Substantia nigra (tissue), 51 donors: ENCODE measurements at places on chromosomes 3 and 15.

GRCh38 chr15:88909956-88910831 lies 3.0 kb downstream of the MFGE8 start:
- DNase-seq: no peak

GRCh38 chr15:96538491-96538890 lies 208.0 kb downstream of the NR2F2 start:
- DNase-seq: no peak

DNA sequence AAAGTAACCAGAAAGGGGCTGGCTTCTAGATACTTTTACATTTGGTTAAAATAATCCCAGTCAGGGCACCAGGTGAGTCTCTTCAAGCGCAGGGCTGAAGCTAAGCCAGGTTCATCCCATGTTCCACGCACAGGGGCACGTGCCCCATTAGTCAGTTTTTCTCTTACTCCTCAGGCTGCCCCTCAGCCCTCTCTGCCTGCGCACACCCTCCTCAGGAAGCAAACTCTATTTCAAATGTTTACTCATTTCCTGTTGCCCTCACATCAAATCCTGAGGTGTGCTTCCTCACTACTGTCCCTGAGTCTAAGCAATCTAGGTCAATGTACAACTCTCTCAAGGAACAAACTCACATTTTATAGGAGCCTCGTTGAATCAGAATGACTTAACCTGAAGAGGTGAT lies 48.5 kb downstream of the THBS1 start:
- no peak for DNase-seq

DNA sequence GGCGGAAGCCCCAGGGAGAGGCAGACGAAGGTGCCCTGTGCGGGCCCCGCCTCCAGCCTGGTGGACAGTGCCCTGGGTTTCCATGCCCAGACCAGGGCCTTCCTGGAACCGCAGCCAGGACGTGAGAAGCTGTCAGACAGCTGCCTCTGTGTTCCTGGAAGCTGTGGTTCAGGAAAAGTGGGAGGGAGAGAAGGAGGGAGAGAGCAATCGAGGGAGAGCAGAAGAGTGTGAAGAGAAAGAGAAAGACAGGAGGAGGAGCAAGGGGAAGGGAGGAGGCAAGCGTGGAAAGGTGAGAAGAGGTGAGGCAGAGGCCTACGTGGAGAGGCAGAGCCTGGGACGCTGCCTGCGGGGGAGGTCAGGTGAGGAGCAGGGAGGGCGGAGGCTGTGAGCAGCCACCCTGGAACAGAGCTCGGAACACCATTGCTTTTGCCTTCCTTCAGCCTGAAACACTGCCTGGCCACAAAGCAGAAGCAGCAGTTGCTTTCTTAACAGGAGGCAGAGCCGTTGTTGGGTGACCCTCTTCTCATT lies 18.6 kb downstream of the ZDHHC19 start:
- no peak for DNase-seq

DNA sequence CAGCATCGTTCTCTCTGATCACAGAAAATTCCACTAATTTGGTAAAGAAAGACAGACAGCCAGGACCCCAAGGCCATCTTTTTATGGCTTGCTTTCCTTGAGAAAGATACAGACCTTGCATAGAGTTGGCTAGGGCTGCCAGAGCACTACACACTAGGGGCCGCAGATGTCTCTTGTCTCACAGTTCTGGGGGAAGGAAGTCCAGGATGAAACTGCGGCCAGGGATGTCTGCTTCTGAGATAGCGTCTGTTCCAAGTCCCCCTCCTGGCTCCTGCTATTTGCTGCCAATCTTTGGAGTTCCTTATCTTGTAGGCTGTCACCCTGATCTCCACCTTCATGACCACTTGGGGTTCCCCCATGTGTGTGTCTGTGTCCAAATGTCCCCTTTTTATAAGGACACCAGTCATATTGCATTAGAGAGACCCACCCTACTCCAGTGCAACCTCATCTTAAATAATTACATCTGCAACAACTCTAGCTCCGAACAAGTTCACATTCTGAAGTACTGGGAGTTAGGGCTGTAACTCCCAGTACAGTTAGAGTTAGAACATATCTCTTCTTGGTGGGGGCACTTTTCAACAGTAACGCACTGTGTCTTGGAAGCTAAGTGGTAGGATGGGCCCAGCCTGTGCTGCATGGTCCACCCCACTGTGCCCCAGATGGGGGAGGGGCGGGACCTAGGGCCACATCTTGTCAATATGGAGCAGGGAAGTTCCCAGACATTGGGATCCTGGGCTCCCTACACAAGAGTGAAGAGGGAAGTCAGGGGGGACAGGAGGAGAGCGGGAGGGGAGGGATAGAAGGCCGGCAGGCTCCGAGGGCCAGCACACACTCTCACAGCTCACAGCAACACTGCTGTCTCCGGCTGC lies 42.2 kb downstream of the KLF15 start:
- no peak for DNase-seq

- no peak for DNase-seq
These were observed 115.0 kb downstream of the ALDH1A2 start for GRCh38 chr15:57950381-57950946.

- no peak for DNase-seq
These were observed 117.4 kb upstream of the ZBED2 start for GRCh38 chr3:111712294-111713167.

- no peak for DNase-seq
These were observed 85.0 kb upstream of the PLXNA1 start for GRCh38 chr3:126897943-126898342.

- DNase-seq: no peak
These were observed 84.7 kb upstream of the LMCD1 start for GRCh38 chr3:8416965-8417364.

- DNase-seq: no peak
These were observed 32.7 kb downstream of the RARB start for GRCh38 chr3:25460751-25461150.

GRCh38 chr3:182989566-182989965 lies 9.2 kb upstream of the DCUN1D1 start:
- no peak for DNase-seq

DNA sequence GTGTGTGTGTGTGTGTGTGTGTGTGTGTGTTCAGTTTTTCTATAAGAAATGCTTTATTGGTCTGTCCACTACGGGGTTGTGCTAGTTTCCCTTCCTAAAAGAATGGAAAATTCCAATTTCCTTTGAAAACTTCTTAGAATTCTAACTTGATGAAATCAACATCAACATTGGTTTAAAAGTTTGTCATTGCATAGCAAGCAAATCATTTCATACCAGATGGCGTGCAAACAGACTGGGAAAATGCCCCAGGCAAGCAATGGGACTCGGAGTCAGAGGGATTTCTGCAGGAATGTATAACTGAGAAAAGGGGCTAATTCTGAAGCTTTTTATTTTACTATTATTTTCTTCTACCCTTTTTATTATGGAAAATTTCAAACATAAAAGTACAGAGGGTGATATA lies 13.1 kb upstream of the DYNC1LI1 start:
- DNase-seq: no peak

DNA sequence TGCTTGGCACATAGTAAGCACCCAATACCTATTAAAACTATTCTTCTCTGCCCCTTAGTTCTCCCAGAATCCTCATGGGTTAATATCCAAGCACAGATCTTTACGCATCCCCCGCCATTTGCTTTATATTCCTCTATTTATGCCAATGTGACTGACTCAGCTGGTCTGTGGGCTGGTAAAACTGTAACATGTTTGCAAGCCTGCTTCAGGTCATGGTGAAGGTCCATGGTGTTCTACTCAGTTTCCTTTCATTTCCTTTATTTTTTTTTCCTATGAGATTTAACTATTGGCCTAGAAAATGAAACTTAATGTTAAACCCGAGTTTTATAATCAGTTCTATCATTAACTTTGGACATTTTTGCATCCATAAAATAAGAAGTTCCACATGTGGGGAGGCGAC lies 47.0 kb downstream of the FRMD4B start:
- DNase-seq: no peak

DNA sequence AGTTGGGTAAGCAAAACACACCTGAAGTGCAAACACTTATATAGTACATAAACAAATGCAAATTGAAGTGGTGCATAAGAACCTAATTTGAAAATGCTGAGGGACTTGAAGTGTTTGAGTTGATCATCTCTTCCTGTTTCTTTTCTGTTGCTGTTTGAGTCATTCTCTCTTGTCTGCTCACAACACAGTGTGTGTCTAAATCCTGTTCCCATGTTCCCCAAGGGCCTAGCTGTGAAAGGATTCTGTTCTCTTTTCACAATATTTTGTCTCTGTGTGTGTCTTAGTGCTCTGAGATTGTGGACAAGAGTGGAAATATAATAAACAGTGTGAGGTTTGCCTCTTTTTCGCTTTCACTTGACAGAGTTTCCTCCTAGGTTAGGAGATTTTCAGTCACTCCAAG lies 6.1 kb downstream of the CD96 start:
- no peak for DNase-seq

- DNase-seq: no peak
These were observed 215.5 kb downstream of the PDZRN3 start for GRCh38 chr3:73409138-73409763.

DNA sequence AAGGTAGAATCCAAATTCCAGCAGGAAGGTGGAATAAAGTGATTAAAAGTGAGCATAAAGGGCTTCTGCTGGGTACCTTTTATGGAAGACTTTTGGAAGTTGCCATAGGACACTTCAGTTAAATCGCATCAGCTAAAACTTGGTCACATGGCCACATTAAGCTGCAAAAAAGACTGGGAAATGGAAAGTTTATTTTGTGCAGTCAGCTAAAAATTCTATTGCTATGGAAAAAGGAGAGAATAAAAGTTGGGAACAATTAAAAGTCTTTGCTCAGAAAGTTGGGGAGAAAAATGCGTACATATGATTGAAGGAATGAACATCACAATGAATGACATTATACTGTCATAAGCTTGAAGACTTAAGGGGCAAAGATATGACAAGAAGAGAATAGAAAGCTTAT lies 49.3 kb downstream of the FGF7 start:
- no peak for DNase-seq

GRCh38 chr15:67085818-67086636 lies 20.6 kb downstream of the SMAD3 start:
- DNase-seq: no peak

DNA sequence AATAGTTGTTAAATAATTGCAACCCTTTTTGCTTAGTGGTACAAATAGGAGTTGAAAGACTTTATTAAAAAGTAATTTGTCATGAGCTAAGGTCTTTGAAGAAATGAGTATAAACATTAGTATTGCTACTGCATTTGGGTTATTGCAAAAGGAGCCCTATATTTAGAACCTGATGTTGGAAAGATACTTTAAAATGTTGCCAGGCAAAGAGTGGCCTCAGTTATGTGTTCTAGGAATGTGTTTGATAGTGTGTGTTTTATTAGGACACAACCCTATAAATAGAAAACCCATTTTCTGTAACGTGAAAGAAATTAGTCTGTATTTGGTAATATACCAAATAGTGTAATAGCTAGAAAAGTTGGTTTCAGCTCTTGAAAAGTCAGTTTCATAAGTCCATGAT lies 10.7 kb downstream of the VPS8 start:
- no peak for DNase-seq

DNA sequence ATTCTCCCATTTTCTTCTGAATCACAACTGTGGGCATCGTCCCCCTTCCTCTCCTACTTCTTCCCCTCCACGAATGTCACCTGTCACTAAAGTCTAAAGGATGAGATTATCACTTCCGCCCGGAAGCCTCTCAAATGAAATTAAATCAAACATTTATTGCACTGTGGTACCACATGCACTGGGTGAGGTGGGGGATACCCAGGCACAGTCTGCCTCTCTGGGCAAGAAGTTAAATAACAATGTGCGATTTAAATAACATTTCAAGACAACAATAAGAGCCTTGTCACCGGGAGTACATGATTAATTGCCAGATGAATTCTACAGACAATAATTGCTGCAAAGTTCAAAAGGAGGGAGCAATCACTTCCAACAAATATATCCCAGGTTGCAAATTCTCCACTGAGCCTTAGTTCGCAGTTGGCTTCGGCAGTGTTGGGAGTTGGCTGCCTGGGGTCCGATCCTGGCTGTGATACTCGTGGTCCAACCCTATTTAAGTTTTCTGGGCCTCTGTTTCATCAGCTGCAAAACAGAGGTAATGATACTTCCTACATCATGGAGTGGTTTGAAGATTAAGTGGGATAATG lies 77.7 kb downstream of the FOXP1 start:
- DNase-seq: no peak

DNA sequence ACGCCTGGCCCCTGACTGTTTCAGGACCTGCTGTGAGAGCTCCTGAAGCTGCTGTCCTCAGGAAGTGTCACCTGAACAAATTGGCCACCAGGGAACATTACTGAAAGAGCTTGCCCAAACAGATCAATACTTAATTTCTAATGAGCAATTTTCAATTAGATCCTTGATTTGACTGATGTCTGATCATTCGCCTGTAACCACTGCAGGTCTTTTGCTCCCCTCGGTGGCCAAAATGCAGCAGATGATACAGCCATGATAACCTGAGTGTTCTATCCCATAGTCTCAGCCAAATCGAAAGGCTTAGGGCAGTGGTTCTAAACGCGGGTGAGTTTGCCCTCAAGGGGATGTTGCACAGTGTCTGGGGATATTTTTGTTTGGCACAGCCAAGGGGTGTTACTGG lies 57.6 kb upstream of the MEX3B start:
- DNase-seq: no peak

- peak; percentile 38 for DNase-seq
These were observed 47.8 kb downstream of the OIP5 start for GRCh38 chr15:41284427-41285177.

DNA sequence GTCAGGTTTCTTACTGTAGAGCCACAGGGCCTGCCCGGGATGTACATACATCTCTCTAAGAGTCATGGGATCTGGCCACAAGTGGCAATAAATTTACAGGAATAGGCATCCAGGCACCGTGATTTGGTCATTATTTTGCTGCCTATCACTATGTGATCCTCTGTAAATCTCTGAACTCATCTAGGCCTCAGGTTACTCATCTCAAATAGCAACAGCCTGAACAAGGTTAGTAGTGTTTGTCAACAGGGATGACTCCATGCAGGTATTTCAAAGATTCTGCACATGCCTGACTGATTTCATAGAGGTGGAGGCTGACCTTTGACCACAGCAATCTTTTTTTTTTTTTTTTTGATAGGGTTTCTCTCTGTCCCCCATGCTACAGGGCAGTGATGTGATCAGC lies 88.8 kb upstream of the TBL1XR1 start:
- DNase-seq: no peak

- no peak for DNase-seq
These were observed 1.9 kb downstream of the CISH start for GRCh38 chr3:50609763-50610085.

DNA sequence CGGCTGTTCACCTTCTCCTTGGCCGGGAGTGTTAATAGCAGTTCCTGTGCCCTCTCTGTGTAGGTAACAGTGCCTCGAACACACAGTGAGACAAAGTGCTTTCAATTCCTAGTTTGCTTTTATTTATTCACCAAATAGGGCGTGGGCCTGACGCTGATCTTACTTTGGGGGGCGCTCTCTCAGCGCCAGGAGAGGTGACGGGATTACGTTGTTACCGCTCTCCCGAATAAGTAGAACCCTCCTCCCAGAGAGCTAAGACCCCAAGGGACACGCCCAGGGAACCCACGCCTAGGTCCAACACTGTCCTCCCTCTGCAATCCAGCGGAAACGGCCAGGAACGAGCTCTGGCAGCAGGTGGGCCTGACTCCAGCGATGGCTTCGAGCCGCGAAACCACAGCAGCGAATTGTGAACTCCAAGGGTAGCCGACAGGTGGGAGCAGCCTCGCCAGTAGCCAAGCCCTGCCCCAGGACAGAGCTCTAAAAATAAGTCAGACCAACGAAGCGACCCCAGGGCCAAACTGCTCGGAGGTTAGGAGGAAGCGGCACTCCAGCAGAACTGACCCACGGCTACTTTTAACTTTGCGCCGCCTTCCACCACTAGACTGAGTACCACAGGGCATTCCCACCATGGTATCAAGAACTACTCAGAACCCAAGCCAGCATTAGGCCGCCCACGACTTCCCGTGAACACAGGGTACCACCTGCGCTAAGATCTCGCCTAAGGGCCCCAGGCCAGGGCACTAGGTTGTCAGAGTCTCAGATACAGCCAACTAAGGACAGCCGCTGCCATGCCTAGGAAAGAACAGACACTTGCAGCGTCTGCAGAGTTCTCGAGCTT lies 1.6 kb upstream of the SIN3A start:
- peak; percentile 58 for DNase-seq
